ENCODE measurements at places on chromosomes 2 and 18.

DNA sequence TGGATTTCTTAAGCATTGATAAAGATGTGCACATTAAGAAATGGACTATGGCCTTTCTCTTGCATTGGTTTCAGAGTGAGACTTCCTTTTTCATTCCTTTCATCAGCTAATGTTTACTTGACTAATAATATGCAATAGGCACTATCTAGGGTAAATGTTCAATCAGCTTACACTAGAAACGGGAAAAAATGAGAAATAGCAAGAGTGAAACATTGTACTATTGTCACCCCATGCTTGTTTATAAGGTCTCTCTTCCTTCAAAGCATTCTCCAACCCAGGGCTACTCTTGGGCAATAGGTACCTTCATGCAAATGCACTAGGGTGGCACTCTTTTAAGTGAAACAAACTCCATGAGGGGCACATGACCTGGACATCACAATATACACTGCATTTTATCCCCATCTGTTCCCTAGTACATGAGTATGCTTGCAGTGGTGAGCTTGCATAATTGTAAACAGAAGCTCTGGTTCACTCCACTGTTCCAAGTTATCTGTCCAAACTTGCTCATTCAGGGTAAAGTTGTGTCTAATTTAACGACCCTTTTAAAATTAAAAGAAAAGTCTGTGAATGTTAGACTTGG, 402.3 kb downstream of the ERBB4 start:
- no peak for DNase-seq

DNA sequence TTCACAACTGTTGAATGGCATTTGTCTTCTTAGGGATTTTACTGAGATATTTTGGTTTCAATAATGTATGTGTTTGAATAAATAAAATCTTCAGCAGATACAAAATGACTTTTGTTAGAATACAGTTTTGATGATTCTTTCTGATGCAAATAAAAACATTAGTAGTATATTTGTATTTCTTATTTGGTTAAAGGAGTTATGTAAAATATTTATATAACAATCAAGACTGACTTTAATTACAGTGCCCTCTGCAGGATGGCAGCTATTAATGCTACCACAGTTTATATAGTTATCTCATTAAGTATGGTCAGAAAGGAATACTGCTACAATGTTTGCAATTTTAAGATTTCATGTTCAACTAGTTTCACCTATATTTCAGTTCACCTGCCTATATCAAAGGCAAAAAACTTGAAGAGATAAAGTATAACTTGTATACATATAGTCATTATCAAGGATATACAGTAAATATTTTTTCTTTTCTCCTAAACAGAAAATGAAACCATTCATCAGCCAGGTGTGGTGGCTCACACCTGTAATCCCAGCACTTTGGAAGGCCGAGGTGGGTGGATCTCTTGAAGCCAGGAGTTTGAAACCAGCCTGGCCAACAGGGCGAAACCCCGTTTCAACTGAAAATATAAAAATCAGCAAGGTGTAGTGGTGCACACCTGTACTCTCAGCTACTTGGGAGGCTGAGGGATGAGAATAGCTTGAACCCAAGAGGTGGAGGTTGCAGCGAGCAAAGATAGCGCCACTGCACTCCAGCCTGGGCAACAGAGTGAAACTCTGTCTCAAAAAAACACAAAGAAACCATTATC, 19.8 kb downstream of the ARL5A start:
- peak; percentile 36 for DNase-seq

DNA sequence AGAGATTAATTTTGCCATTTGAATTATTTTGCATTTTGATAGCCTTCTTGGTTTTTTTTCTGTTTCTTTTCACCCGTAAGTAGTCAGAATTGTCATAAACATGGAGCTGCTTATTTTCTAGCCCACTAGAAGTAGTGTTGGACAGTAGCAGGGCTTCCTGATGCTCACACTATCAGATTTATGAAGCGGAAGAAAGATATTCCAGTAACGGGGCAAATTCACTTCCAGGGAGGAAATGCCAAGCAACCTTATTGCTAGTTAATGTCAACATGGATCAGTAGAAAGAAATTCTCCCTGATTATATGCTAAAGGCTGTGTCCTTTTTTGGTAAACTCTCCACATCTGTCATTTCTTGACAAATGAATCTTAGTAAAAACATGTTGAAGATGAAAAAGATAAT, 19.2 kb upstream of the ADAM23 start:
- no peak for DNase-seq

DNA sequence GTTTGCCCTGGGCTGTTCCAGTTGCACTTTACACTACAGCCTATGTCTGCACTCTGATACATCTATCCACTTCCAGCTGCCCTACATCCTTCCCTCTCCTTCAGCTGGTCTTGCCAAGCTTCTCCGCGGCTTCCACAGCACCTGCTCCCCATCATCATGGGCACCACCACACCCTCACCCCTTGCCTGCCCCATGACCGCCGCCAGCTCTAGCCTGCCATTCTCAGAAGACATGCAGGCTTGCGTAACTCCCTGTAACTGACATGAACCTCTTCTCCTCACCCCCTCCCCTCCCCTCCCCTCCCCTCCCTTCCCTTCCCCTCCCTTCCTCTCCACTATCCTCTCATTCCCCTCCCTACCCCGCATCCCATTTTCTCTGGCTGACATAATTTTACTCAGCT, 46.0 kb downstream of the PAX8 start:
- no peak for DNase-seq

DNA sequence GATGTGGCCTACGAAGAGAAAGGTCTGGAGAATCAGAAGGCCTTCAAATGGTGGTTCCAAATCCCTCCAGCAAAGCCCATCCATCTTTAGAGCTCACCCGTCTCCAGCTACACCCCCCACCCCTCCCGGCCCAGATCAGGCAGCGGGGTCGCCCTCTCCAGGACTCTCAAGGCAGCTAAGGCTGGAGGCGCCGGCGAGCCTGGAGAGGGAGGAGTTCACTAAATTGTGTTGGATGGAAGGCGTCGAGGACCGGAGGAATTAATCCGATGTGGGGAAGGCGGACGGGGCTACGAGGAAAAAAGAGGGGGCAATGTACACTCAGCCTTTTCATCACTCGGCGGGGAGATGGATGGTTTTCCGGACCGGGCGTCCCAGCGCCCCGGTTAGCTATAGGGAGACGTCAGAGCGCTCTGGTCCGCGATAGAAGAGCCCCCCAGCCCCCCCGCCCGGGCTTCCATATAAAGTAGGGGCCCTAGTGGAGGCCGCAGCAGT, at the start of gene GRP:
Gene GRP, plus strand, starts transcription at position 487 of the 492 bp plus-strand sequence. CDS start 108 bp downstream, outside the sequence.
- DNase-seq = no peak

GRCh38 chr2:65231121-65231520, 3.5 kb downstream of the ACTR2 start:
- no peak for DNase-seq

DNA sequence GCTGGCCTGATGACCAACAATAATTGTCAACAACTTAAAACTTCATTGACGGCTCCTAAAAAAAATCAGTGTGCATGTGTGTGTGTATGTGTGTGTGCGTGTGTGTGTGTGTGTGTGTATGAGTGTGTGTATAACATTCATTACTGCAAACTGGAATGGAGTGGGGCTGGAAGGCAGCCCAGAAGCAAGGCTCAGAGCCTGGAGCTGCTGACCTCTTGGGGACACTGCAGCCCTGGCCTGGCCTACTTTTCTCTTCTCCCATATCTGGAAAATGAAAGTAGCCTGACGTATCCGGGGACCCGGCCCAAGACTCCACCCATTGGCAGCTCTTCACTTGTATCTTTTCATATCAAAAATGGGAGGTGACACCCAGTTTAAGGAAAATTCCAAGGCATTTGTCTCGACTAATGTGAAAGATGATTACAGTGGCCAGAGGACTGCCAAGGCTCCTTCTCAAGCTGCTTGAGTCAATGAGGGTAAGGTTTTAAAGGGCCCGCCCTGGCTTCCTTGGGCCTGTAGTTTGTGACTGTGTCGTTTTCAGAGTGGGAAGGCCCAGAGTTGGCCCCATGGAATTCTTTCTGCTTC, 72.4 kb upstream of the IL1R1 start:
- no peak for DNase-seq

- no peak for DNase-seq
Observed at GRCh38 chr2:64812285-64812684, 158.6 kb upstream of the SERTAD2 start.

GRCh38 chr2:10385501-10385900, 62.6 kb downstream of the ODC1 start:
- DNase-seq = no peak

DNA sequence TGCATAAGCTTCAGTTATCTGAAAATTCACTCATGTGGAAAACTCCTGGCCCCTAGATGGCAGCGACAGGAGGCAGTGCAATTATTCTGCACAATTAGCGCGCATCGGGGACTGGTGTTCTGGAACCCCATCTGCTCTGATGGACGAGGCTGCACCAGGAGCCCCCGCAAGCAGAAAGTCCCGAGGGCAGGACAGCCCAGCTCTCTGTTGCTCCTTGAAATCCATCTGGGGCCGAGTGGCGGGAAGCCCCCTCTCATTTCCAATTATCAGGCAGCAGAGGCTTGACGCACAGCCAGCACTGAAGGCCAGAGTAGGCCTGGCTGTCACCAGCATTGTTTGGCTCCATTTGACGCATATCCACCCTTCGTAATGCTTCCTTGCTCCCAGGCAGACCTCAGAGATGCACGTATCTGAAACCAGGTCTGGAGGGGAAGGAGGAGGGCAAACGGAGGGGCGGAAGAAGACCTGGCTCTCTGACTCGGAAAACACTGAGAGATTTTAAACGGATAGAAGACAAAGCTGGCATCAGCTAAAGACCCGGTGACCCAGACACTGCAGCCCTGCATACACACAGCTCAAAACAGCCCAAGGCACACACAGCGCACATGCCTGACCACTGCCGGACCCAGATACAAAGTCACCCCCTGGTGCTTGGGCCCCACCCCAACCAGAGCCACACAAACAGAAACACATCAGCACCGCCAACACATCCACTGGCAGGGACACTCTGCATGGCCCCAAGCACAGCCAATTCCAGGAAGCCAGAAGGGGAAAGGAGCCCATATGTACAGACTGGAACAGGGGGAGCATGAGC, 69.8 kb downstream of the TNS1 start:
- DNase-seq = no peak

DNA sequence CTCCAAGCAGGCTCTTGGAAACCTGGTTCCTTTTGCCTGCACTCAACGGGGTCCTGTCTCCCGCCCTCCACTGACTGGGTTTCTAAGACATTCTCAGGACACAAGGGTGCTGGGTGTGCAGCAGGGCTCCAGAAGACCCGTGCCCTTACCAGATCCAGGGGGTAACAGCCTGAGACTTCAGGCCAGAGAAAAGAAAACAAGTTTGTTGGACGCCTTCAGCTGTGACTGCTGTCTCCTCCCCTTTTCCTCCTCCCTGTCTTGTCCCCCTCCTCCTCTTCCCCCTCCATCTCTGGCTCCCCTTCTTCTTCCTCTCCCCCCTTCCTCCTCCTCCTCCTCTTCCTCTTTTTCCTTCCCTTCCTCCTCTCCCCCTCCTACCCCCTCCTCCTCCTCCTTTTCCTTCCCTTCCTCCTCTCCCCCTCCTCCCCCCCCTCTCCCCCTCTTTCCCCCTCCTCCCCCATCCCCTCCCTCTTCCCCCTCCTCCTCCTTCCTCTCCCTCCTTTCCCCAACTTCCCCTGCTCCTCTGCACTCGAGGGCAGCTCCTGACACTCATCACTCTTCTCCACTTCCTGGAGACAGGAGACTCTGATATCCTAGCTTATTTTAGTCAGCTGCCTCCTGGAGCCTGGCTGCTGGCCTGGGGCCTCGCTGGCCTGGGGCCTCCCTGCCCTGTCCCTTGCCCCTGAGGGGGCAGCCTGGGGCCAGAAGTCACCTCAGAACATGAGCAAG, 12.4 kb downstream of the ADRA2B start:
- no peak for DNase-seq

- no peak for DNase-seq
Observed at GRCh38 chr18:32891130-32891529, 118.3 kb upstream of the KLHL14 start.

DNA sequence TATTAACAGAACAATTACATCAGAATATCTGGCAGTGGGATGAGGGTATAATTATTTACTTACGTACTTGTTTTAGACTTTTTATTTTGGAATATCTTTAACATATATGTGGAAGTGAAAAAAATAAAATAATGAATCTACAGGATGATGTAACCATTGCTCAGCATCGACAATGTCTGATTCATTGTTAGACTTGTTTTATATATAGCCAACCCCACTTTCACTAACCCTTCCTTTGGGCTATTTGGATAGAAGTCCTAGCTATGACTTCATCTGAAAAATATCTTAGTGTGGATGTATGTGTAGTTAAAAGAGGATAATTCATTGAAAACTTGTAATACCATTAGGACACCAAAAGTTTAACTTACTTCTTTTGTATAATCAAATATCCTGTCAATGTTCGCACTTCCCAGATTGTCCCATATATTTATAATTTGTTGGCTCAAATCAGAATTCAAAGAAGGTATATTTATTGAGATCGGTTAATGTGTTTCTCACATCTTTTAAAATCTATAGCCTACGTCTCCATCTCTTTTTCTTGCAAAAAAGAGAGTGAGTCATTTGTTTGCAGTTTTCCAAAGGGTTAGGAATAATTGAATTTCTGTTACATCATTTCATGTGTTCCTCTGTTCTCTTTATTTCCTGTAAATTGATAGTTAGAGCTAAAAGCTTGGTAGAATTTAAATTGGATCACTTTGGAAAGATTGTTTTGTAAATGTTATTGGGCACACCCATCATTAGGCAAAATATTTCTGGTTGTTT, 506.1 kb upstream of the FAM98A start:
- DNase-seq = no peak

GRCh38 chr18:65235966-65236624, 514.7 kb upstream of the CDH7 start:
- DNase-seq = no peak

DNA sequence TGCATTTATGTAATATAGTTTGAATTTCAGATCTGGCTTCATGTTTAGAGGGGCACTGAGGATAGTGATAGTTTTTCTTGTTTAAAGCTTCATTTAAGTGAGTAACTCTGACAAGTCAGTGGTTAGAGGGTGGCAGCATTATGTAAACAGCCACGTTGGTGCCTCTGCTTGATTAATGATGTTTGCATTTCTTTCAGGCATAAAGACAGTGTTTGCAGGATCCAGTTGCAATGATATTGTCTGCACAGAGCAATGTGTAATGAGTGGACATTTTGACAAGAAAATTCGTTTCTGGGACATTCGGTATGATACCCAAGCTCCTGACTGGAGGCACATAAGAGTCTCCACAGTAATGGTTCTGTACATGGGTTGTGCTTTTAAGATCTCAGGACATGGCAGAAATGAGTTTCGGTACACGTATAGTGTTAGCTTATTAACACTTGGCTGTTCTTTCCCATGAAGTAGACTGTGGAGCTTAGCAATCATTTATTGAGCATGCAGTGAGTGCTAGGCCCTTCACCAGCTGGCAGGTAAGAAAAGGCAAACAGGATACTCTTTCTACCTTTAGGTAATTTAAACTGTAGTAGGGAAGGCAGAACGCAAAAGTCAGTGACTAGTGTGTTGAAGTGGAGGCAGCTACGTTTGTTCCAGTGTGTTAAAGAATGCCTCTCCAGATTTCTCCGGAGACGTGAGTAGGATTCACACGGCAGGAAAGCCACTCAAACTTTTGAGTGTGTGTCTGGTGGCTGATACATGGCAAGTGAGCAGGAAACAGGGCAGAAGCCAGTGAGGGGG, 17.4 kb upstream of the SAG start:
- DNase-seq = no peak

GRCh38 chr2:74763962-74764428, 69.9 kb upstream of the HK2 start:
- DNase-seq = no peak
